ENCODE measurements at places on chromosomes 3 and 15. TPM values are rescaled to one million over a fixed set of nuclear protein-coding genes. Genes with fewer than 3 reads are reported as not detected.
A peak's percentile ranks its signal among the peaks of the same experiment; 100 is the strongest.

SCG3 gene
- not detected for total RNA-seq

CACNA2D2 gene
- not detected for total RNA-seq

GRCh38 chr15:72724028-72724427 is 38.0 kb downstream of the BBS4 start:
- no peak for DNase-seq

DNA sequence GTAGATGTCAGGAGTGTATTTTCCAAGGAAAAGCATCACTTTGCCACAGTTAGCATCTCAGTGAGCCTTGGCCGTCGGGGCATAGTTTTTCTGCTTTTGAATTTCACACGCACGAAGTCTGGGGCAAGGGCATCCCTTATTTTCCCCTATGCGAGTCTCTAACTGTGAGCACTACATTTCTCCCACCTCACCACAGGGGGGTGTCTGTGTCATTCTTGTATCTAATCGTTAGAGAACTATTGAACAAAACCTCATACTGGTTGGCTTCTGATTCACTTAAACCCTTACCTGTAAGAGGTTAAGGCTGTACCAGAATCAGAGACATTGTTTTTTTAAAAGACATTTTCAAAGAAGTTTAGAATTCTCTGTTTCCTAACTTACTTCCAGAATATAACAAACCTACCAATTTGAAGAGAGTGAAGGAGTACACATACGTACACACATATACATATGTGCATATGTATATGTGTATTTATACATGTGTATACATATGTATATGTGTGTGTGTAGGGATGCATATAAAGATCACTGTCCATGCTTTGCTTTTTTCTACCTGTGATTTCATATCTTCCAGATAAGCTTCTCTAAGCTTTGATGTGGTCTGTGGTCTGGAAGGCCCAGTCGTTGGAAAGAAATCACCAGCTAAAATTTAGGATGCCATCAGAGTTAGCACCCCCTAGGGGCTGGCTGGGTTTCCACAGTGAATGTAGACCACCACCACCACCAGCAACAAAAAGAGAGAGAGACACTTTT is 49.4 kb downstream of the MYZAP start:
- no peak for DNase-seq

DNA sequence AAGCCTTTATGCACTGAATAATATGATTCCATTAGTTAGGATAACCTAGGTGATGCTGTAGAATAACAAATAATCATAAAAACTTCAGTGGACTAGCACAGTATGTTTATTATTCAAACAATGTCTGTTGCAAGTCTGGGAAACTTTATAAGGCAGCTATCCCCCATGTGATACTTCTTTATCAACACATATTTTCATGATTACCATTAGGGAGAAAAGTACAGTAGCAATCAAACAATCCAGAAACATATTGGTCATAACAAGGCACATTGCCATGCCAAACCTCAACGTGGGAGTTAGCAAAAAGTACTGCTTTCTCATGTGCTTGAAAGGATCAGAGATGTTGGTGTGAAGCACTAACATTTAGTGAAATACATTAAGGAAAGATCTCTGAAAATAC is 35.5 kb downstream of the EOMES start:
- no peak for DNase-seq

GRCh38 chr3:18098960-18099587 is 326.1 kb downstream of the SATB1 start:
- peak; percentile 95 for DNase-seq

GRCh38 chr15:67849538-67849937 is 9.7 kb upstream of the RNU6-1 start:
- DNase-seq: no peak

DNA sequence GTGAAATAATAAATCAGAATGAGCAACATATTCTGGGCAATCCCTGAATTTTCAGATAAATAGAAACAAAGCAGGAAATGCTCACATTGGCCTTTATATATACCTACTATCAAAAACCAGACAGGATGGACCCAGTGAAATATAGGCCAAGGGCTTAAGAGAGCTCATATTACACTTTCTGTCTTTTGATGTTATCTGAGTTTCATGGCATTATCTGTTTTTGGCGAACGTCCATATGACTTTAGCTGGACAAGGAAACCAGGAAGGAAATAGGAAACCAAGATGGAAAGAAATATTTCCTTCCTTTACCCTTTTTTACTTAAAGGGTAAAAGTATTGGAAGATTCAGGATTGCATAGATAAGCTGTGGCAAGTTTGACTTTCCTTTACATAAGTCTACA is 274.8 kb downstream of the THSD4 start:
- DNase-seq: no peak

All from SJSA1 (cell line).